Adrenal gland (tissue), 19 donors: ENCODE measurements at places on chromosomes 16 and 17. TPM values are rescaled to one million over a fixed set of nuclear protein-coding genes. Genes with fewer than 3 reads are reported as not detected.
A peak's percentile ranks its signal among the peaks of the same experiment; 100 is the strongest.

GRCh38 chr16:85162478-85163277 lies 50.4 kb upstream of the CIBAR2 start:
- H3K4me1 ChIP-seq: no peaks in the 10 kb centered on the region
- H3K36me3 ChIP-seq: no peaks in the 10 kb centered on the region
- peak overlapping the region; percentile 84 for H3K27ac ChIP-seq

DNA sequence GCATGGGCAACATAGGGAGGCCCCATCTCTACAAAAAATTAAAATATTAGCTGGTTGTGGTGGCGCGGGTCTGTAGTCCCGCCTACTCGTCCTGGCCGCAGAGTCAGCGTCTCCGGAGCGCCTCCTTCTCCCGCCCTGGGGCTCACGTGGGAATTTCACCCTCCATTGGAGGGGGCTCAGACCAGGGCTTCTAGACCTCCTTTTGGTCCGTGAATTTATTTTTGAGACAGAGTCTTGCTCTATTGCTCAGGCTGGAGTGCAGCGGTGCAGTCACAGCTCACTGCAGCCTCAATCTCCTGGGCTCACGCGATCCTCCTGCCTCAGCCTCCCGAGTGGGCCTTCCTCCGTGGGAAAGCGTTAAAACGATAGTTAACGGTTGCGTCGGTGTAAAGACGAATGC lies 394 bp upstream of the NME4 start:
- peak overlapping the region; percentile 56 for H3K27ac ChIP-seq
- H3K36me3 ChIP-seq: no peaks in the 10 kb centered on the region
- H3K4me3 ChIP-seq: no peak overlapping the region
- peaks cover 13% of the 10 kb centered on the region for H3K4me1 ChIP-seq

DNA sequence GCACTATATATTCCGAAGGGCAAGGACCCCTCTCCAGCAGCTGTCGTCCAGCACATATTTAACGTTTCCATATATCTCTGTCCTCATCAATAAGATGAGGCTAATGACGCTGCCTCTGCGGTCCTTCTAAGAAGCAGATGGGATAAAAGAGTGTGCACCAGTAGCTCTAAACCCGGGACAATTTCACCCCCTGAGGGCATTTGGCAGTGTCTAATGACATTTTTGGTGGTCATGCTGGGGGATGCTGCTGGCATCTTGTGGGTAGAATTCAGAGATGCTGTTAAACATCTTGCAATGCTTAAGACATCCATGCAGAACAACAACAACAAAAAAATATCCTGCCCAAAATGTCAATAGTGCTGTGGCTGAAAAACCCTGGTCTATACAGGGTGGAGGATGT lies 372.9 kb downstream of the CDH13 start:
- H3K27me3 ChIP-seq: no peaks in the 10 kb centered on the region
- DNase-seq: no peak
- peaks cover 9% of the 10 kb centered on the region for H3K4me1 ChIP-seq
- H3K4me3 ChIP-seq: no peak overlapping the region

CES3 gene
- 0.49 TPM for total RNA-seq

DNAI2 gene
- total RNA-seq: not detected

ABCC11 gene
- total RNA-seq: 0.25 TPM

DNA sequence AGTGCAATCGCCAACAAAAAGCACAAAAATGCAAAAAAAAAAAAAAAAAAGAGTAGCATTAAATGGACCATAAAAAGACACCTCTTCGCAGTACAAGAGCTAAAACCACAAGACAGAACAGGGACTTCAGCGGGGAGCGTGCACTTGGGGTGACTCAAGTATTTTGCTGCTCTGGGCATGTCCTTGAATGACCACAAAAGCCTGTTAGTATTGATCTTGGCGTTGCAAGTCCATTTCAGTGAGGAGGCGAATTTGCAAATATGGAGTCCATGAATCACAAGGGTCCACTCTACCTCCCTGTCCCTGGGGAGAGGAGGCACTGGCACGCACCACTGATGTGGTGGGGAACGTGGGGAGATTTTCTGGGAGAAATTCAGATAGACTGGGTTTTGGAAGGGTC lies 78.9 kb downstream of the CNGB1 start:
- no peaks in the 10 kb centered on the region for H3K36me3 ChIP-seq
- H3K27ac ChIP-seq: no peak overlapping the region
- H3K27me3 ChIP-seq: no peaks in the 10 kb centered on the region

DNA sequence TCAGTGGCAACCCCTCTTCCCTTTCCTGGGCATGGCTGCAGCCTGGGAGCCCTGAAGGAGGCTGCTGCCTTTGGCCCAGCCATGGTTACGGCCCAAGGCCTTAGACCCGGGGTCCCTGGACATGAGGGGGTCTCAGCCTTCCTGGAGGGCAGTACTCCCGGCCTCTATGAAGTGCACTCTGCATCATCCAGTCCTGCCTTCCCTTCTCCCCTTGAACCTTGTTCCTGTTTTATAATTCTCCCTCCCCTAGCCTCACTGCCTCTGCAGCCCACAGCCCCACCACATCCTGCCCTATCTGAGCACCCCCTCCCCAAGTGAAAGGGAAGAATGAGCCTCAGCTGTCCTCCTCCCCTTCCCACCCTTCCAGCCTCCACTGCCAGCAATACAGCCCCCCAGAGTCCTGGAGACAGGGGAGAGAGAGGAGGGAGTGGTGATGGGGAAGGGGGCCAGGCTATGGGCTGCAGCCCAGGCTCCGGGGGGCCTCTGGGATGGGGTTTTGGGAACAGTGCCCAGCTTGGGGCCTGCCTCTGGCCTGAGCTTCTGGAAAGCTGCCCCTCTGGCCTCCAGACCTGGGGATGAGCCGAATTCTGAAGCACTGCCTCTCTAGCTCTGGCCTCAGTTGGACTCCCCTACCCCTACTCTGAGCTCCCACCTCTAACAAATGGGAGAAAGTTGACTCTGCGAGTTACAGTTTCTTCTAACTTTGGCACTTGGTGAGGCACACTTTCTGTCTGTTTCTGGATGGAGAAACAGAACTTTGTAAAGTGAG lies 7.6 kb downstream of the CCR7 start:
- H3K27me3 ChIP-seq: no peaks in the 10 kb centered on the region
- H3K36me3 ChIP-seq: no peaks in the 10 kb centered on the region
- peaks cover 35% of the 10 kb centered on the region for H3K4me1 ChIP-seq
- no peak overlapping the region for H3K4me3 ChIP-seq

DNA sequence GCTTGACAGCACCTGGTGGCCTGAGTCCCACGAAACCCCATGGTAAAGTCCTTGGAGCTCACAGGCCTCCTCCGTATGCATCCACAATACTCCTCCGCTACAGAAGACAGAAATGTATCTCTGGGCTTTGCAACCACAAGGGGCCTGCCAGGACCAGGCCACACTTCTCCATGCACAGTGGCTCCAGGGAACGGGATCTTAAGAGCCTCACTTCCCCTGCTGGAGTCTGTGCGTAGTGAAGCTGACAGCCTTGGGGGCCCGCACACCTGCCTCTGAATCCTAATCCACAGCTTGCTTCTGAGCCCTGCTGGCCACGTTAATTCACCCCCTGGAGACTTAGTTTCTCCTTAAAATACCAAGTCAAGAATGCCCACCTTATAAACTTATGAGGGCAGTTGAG lies 125.7 kb downstream of the COPRS start:
- no peaks in the 10 kb centered on the region for H3K27me3 ChIP-seq
- H3K4me1 ChIP-seq: no peaks in the 10 kb centered on the region
- no peak overlapping the region for H3K27ac ChIP-seq
- DNase-seq: no peak

SEC14L5 gene
- 1.8 TPM for total RNA-seq

- no peaks in the 10 kb centered on the region for H3K36me3 ChIP-seq
- H3K27me3 ChIP-seq: no peaks in the 10 kb centered on the region
- peak; percentile 49 for DNase-seq
- no peak overlapping the region for H3K4me3 ChIP-seq
Observed at GRCh38 chr16:81204798-81205680, 33.5 kb upstream of the BCO1 start.

DNA sequence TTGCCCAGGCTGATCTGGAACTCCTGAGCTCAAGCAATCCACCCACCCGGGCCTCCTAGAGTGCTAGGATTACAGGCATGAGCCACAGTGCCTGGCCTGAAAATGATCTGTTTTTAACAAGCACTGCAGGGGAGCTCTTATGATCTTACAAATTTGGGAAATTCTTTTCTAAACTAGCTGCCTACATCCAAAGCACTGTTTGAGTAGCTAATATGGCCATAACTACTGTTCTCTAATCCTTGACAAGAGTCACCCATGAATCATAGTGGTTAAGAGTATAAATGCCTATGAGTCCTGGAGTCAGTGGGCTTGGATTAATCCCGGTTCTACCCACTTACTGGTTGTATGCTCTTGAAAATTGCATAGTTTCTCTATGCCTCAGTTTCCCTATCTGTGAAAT lies 1.4 kb upstream of the CPPED1 start:
- peaks cover 14% of the 10 kb centered on the region for H3K4me1 ChIP-seq
- no peaks in the 10 kb centered on the region for H3K36me3 ChIP-seq
- H3K4me3 ChIP-seq: no peak overlapping the region
- no peaks in the 10 kb centered on the region for H3K27me3 ChIP-seq
- DNase-seq: no peak

- H3K27ac ChIP-seq: no peak overlapping the region
- no peak for DNase-seq
- no peak overlapping the region for H3K4me3 ChIP-seq
- H3K36me3 ChIP-seq: no peaks in the 10 kb centered on the region
Observed at GRCh38 chr17:71247441-71248015, 873.3 kb upstream of the SOX9 start.

GRCh38 chr16:22267764-22268163 lies 29.4 kb upstream of the POLR3E start:
- no peaks in the 10 kb centered on the region for H3K36me3 ChIP-seq
- no peak overlapping the region for H3K4me3 ChIP-seq
- DNase-seq: no peak
- no peak overlapping the region for H3K27ac ChIP-seq
- no peaks in the 10 kb centered on the region for H3K4me1 ChIP-seq

GRCh38 chr17:49252148-49252695 lies 21.6 kb upstream of the PHOSPHO1 start:
- H3K36me3 ChIP-seq: no peaks in the 10 kb centered on the region
- H3K27ac ChIP-seq: peak overlapping the region; percentile 70
- DNase-seq: peak; percentile 84
- H3K4me3 ChIP-seq: no peak overlapping the region
- no peaks in the 10 kb centered on the region for H3K4me1 ChIP-seq
- no peaks in the 10 kb centered on the region for H3K27me3 ChIP-seq

- peak; percentile 95 for DNase-seq
- H3K4me1 ChIP-seq: no peaks in the 10 kb centered on the region
- no peak overlapping the region for H3K27ac ChIP-seq
- H3K36me3 ChIP-seq: no peaks in the 10 kb centered on the region
- H3K27me3 ChIP-seq: no peaks in the 10 kb centered on the region
Observed at GRCh38 chr17:39244600-39245570, 19.1 kb upstream of the STAC2 start.

DNA sequence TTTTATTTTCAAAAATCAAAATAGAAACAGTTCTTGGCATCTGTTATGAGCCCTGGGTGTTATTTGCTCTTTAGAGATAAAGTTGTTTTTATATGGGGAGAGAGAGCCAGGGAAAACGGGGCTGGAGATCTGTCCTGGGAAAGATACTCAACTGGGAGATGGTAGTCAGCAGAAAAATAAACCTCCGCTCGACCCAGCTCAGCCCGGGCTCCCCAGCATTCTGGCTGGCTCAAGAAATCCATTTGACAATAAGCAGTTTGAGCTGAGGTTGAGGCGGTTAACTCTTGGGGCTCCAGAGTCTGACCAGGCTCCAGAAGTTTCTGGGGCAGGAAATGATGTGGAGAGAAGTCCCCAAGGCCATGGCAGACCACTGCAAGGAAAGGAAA lies 151.9 kb downstream of the IRX5 start:
- no peaks in the 10 kb centered on the region for H3K36me3 ChIP-seq
- H3K4me3 ChIP-seq: no peak overlapping the region
- H3K4me1 ChIP-seq: no peaks in the 10 kb centered on the region
- DNase-seq: no peak
- H3K27ac ChIP-seq: no peak overlapping the region

DNA sequence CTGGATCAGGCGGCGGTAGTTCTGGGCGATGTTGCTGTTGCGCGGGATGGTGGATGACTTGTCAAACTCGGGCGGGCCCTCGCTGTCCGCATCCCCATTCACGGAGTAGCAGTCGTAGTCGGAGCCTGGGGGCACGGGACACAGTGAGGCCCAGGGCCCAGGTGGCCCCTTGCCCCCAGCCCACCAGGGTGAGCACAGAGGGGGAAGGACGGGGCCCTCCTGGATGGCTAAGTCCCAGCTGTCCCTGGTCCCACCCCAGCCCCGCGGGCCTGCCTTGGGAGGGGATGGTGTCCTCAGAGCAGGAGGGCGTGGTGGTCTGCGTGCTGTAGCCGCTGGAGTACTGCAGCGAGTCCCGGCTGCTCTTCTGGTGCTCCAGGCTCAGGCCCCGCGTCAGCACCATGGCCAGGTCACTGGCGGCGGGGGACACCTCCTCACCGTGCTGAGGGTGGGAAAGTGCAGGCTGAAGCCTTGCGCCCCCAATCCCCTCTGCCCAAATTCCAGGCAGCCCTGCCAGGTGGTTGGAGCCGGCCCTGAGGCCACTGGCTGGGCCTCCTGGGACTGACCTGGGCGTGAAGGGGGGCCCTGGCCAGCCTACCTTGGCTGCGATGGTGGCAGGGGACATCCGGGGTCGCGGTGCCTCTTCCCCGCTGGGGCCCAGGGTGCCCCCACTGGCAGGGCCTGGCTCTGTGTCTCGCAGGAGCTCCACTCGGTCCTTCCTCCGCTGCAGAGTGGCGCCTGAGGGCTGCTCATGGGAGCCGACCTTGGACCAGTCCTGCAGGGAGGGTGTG lies 18.2 kb downstream of the IL34 start:
- H3K27me3 ChIP-seq: no peaks in the 10 kb centered on the region
- peaks cover 65% of the 10 kb centered on the region for H3K36me3 ChIP-seq
- H3K4me3 ChIP-seq: no peak overlapping the region

TLCD3B gene
- 1.9 TPM for total RNA-seq

KCNAB3 gene
- 0.32 TPM for total RNA-seq

GRCh38 chr17:81404558-81405165 lies 9.4 kb downstream of the BAHCC1 start:
- H3K27me3 ChIP-seq: no peaks in the 10 kb centered on the region
- peak overlapping the region; percentile 29 for H3K27ac ChIP-seq
- no peaks in the 10 kb centered on the region for H3K36me3 ChIP-seq
- no peak for DNase-seq
- H3K4me1 ChIP-seq: peaks cover 8% of the 10 kb centered on the region

DNA sequence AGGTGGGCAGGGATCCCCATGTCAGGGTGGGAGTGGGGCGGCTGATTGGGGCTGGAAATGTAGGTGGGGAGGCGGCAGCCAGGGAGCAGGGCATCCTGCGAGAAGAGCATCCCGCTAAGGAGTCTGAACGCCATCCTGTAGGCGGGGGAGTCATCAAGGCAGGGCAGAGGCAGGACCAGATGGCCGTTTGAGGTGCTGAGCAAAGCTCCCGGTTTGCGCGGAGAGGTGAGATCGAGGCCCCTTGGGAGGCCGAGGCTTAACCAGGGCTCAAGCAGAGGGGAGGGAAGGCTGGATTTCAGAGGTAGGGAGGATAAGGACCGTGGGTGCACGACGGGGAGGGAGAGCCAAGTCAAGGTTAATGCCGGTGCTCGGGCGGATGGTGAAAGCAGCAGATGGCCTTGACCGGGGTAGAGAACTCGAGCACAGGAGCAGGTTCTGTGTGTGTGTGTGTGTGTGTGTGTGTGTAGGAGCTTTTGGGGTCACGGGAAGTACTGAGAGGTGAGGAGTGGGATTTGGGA lies 472 bp upstream of the NME2 start:
- peak overlapping the region; percentile 89 for H3K27ac ChIP-seq
- H3K4me3 ChIP-seq: no peak overlapping the region
- no peak for DNase-seq
- peaks cover 12% of the 10 kb centered on the region for H3K4me1 ChIP-seq
- no peaks in the 10 kb centered on the region for H3K36me3 ChIP-seq

SLC22A31 gene
- not detected for total RNA-seq

- H3K36me3 ChIP-seq: no peaks in the 10 kb centered on the region
- H3K27me3 ChIP-seq: peaks cover 13% of the 10 kb centered on the region
- DNase-seq: no peak
Observed at GRCh38 chr16:57694231-57694724, 328 bp upstream of the DRC7 start.
